KBM-7 (cell line): ENCODE measurements at places on chromosomes 7 and 10.

DNA sequence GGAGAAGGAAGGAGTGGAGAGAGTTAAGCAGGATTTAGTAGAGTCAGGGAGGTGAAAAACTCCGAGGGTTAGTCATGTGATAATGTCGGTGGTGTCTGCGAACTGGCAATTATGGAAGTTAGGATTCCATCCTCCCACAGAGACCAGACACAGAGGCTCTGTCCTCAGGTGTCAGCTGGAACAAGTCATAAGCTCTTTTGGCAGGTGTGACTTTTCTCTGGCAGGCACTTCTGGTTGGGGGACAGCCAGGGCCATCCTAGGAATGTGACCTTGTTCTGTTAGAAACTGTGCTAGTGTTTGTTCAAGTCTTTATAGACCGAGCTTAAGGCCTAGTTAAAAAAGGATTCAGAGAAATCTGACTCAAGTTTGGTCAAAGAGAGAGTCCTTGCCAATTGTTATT lies 371.0 kb downstream of the DPP6 start:
- DNase-seq = no peak

DNA sequence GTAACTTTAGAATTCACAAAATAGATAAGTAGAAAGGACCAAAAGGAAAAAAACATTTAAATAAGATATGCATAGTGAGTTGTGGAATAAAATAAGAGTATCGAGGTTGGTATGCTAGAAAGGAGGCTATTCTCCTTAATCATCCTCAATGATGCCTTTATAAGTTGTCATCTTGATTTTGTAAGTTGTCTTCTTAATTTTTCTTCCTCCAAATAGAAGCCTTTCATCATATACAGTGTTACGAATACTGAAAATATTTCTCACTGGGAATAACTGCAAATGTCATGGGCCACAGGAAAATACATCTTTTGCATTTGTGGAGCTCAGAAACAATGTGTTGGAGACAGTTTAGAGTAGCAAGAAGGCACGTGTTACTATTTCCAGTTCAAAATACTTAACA lies 31.5 kb upstream of the PRTFDC1 start:
- DNase-seq = no peak

GRCh38 chr7:105768898-105769507 lies 107.4 kb downstream of the ATXN7L1 start:
- DNase-seq = no peak

DNA sequence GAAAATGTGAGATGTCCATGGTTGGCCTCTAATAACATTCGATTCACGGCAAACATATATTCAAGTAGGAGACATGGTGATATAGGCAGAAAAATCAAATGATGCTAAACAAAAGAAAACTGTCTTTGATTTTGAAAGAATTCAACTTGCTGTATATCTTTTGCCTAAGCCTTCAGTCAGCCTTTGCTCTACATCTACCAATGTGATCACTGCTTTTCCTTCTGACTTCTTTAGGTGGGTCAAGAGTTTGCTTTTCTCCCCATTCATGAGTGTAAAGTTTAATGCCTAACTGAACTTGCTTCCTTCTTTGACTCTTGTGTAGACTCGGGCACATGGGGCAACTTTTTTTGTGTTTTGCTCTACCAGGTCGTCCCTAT lies 417 bp upstream of the HIF1AN start:
- DNase-seq = no peak

DNA sequence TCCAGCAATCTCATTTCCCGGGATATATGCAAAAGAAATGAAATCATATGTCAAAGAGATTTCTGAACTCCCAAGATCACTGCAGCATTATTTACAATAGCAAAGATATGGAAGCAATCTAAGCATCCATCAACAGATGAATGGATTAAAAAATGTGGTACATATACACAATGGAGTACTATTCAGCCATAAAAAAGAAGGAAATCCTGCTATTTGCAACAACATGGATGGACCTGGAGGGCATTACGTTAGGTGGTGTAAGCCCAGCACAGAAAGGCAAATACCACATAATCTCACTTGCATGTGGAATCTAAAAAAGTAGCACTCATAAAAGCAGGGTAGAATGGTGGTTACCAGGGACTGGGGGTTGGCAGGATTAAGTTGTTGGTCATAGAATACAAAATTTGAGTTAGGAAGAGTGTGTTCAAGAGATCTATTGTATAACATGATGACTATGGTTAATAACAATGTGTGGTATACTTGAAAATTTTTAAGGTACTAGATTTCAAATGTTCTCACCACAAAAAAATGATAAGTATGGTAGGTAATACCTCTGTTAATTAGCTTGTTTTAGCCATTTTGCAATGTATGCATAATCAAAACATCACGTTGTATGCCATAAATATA lies 32.9 kb upstream of the EIF5AL1 start:
- no peak for DNase-seq

DNA sequence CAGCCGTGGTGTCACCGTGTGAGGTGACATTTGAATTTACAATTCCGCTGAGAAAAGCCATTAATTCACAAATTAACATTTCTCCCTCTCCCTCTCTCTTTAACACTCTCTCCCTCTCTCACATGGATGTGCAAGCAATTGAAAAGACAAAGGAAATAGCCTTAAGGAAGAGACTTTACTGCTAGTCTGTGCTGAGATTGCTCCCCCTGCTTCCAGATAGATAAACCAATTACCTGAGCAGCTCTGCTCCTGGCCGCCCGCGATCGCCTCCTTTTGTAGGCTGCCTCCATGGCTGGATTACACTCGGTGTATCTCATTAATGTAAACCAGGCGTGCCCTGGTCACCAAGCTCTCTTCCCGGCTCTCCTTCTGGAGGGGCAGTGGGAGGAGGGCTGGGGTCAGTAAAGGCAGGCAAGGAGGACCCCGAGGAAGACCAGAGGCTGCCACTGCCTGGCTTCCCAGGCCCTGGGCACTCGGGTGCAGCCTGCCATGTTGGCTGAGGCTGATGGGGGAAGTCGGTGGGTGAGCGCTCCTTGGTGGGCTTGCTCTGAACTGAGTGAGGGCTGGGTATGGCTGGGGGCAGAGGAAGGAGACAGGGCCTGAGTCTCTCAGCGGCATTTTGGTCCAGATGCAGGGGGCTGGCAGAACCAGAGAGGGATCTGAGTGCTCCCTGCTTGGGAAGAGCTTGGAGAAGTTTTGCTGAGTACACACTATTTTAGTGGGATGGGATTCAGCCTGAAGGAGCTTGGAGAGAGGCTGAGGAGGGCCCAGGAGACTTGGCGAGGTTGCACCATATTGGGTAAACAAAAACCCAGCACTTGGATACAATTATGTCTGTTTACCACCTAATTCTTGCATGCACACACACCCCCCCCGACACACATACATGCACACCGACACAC lies 42.9 kb downstream of the PAX2 start:
- no peak for DNase-seq

- DNase-seq = no peak
These were observed 15.2 kb downstream of the SLC29A3 start for GRCh38 chr10:71334221-71334791.

- DNase-seq = peak; percentile 36
These were observed at the start of gene TMEM184A for GRCh38 chr7:1555813-1556543. TSS of gene TMEM184A (minus strand) at chr7:1556205. CDS start at chr7:1555484, 721 bp downstream.

- no peak for DNase-seq
These were observed 217.2 kb downstream of the REEP3 start for GRCh38 chr10:63738410-63738809.

DNA sequence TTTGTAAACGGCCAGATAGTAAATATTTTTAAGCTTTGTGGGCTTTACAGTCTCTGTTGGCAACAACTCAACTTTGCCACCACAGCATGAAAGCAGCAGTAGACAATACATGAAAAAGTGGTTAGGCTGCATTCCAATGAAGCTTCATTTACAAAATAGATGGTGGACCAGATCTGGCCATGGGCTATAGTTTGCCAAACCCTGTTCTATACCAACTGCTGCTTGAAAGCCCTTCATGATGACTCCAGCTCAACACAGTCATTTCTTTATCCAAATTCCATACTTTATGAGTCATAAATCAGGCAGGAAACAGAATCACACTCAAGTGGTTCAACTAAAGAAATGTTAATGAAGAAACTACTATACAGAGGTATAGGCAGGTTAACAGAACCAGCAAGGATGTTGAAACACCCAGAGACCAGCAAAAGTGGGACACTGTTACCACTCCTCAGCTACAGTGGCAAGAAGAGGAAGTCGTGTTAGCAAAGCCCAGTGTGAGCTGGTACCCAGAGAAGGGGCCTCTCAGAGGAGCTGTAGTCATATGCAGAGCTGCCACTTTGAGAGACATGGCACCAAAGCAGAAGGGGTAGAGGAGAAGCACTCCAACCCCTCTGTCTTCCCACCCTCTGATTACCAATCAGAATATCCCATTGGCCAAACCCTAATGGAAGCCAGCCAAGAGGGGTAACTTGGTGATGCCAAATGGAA lies 72.5 kb downstream of the PRLHR start:
- DNase-seq = no peak

- no peak for DNase-seq
These were observed 45.2 kb downstream of the PARP12 start for GRCh38 chr7:140017543-140017942.

DNA sequence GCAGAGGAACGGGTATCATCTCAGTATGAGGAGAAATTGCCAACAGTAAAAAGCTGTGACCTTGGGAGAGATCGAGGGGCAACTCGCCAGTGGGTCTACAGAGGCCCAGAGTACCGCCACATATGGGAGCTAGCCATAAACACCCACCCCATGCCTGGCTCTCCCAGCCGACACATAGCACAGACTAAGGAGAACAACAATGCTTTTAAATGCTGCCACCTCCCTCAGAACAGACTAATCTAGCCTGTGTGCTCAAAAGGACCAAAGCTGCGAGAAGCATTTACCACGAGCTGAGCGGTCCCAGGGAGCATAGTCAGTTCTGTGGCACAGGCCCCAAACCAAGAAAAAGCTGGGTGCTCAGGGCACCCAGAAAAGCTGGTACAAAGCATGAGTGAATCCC lies 73.3 kb downstream of the LSM5 start:
- DNase-seq = no peak

GRCh38 chr7:80526472-80526871 lies 14.6 kb upstream of the GNAT3 start:
- DNase-seq = no peak

GRCh38 chr7:44959433-44959951 lies 19.3 kb downstream of the MYO1G start:
- peak; percentile 34 for DNase-seq

DNA sequence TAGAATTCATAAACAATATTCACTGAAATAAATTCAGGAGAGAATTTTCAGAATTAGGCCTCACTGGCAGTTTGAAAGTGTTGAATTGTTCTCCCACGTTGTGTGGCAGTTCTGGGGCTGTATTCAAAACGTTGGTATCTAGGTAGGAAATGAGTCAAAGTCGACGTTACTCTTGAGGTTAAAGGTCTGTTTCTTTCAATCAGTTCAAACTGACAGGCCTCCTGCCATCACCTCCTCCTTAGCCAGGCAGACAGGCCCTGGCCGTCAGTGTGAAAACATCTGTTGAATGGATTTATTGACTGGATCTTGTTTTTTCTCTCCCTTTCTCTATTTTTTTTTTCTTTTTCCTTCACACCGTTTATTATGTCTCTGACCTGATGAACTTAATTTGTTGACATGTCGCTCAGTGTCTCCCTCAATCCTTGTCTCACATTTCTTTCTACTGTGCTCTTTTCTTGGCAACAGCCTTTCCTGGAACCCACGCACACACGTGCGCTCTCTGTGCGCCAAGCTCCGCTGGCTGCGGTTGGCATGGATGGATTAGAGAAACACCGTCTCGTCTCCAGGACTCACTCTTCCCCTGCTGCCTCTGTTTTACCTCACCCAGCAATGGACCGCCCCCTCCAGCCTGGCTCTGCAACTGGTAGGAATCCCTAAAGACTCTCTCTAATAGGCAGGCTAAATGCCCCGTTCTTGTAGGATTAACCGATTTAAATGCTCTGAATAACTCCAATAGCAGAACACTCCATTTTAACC lies 231.7 kb downstream of the HDAC9 start:
- DNase-seq = no peak

DNA sequence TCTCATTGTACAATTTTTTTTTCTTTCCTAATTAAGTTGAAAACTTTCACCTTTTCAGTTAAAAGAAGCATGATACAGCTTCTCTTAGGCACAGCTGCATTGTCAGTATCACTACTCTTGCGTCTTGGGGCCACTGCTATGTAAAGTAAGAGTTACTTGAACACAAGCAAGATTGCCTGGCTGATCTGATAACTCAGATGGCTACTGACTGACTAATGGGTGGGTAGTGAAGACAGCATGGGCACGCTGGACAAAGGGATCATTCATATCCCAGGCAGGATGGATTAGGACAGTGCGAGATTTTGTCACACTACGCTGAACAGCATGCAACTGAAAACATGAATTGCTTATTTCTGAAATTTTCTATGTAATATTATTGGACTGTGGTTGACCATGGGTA lies 11.6 kb upstream of the ADAMTS14 start:
- DNase-seq = no peak

GRCh38 chr10:48604991-48605508 lies at the start of gene ARHGAP22:
TSS of gene ARHGAP22 (minus strand) at chr10:48605073. CDS start at chr10:48604796, 277 bp downstream.
- DNase-seq = no peak

DNA sequence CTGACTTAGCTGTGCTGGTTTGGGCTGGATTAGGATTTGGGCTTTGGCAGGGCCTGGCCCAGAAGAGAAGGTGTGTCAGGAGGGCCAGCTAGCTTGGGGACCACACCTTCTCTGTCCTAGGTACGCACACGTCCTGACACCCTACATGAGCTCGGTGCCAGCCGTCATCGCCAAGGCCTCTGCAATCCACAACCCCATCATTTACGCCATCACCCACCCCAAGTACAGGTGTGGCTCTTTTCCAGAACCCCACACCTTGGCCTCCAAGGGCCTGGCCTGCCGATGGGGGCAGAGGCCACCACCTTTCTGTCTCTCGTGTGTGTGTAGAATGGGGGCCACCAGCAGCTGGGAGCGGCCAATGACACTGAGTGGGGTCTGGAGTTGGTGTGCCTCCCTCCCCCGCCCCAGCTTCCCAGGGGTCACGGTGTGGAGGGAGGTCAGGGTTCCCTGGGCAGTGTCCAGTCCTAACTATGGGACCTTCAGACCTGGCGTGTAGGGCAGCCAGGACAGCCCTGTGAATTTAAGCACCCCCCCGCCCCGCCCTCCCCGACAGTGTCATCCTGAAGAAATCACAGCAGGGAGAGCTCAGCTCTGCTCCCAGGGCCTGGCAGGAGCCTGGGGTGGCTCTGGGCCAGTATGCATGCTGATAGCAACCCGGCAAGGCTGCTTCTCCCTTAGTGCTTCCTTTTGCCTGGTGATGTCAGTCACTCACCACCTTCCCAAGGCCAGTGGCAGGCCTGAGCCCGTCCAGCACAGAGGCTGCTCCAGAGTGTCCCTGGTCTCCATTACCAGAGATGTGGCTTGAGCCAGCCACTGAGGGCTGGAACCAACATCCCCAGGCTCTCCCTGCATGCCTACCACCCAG lies 6.9 kb upstream of the LDB3 start:
- no peak for DNase-seq

GRCh38 chr7:11175887-11176286 lies 202.2 kb downstream of the PHF14 start:
- no peak for DNase-seq
